Skeletal muscle cell (primary cell): ENCODE measurements at places on chromosomes 2 and 18.
A peak's percentile ranks its signal among the peaks of the same experiment; 100 is the strongest.

DNA sequence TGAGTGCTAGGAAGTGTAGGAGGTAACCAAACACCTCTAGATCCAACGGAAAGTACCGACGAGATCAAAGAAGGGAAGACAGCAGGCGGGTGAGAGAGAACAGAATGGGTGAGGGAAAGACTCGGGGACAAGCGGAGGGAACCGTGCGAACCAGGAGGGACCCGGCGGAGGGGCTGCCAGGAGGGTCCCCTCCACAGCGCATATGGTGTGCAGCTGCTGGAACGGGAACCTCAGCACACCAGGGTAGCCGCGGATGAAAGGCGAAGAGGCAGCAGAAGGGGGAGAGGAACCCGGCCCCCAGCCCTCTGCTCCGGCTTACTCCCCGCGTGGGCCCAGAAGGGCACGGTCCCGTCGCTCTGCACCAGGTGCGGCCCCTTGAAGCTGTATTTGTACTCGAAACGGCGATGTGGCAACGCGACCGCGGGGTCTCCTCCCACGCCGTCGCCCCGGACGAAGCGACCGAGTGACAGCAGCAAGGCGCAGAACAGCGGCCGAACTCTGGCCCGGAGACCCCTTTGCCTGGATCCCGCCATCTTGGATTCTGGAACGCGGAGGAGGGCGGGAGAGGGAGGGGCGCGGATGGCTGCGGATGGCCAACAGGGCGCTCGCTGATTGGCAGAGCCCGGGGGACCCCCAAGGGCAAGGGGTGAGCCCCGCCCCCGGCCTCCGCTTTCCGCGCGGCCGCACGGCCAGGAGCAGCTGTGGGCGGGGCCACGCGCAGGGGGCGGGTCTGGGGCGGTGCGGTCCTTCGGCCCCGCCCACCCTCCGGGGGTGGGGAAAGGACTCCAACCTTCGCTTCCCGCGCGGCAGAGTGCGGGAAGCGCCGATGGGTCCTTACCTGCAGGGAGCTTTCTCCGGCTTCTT, at the start of gene LMAN1:
LMAN1 (minus strand) TSS at position 554 of the 864 bp plus-strand sequence; CDS start at position 533, 21 bp downstream.
- peak; percentile 80 for DNase-seq

GRCh38 chr2:237998530-237998929, 31.7 kb downstream of the UBE2F start:
- DNase-seq, result no peak

DNA sequence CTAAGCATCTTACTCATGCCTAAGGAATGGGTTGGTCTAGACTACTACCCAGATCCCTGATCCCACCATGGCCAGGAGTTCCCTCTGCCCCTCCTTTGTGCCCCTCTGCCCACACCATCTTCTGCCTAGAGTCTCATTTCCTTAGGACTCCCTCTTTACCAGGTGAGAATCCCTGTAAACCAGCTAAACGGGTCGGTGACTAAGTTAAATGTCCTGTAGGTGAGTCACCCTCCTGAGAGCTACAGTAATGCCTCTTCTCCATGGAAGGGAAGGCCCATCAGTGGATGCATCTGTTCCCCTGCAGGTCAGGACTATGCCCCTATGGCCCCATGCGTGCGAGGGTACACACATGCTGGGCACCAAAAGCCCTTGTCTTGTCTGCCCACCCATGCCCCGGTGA, 25.4 kb downstream of the PTGR3 start:
- no peak for DNase-seq

DNA sequence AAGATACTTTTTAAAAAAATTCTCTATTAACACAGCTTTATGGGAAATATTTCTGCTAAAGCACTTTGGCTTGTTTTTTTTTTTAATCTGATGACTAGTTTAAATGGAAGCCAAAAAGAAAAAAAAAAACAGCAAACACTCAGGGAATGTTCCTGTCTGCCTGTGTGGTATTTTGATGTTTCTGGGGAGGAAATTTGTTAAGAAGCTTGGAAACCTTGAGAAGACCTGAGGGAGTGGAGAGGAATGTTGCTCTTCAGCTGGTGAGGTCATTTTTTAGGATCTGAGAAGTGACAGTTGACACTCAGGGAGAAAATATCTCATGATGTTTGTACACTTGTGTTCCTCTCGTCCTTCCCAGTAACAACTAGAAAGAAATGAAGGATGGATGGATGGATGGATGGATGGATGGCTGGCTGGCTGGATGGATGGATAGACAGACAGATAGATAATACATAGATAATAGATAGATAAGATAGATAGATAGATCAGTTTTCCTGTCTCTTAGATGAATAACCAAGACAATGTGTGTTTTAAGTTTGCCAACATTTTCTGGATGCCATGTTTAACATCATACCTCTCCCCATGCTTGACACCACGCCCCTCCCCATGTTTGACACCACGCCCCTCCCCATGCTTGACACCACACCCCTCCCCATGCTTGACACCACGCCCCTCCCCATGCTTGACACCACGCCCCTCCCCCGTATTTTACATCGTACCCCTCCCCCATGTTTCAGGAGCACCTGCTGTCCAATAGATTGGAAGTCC, 84.8 kb downstream of the CTIF start:
- peak; percentile 73 for DNase-seq

- DNase-seq, result no peak
These were observed 15.9 kb downstream of the GLS start for GRCh38 chr2:190896477-190896876.

- no peak for DNase-seq
These were observed 13.2 kb downstream of the POU3F3 start for GRCh38 chr2:104866883-104867812.

DNA sequence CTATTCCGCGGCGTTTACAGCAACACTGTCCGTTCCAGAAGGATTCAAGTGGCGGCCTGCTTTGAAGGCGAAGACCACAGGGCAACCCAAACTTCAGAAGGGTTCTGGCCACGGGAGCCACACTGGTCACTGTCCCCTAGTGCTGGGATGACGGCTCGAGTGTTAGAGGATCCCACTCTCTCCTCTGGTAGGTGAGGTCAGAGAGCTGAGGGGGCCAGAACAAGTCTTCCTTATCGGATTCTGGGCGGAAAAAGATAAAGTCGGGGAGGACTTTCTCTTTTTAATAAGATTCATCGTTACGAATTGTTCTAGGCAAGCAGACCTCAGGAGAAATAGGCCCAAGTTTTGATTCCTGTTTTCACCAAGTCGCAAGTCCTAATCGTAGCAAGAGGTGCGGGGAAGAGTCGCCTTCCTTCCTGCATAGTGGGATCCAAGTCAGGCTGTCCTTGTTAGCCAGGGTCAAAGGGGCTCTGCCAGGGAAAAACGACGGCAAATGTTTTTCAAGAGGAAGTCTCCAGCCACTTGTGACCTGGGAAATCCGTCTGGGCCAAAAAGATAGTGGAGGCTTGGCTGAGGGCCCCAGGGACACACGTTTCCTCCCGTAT, 864 bp upstream of the MYL12A start:
- no peak for DNase-seq

- DNase-seq, result no peak
These were observed 158.6 kb upstream of the RBMS1 start for GRCh38 chr2:160652236-160652635.

DNA sequence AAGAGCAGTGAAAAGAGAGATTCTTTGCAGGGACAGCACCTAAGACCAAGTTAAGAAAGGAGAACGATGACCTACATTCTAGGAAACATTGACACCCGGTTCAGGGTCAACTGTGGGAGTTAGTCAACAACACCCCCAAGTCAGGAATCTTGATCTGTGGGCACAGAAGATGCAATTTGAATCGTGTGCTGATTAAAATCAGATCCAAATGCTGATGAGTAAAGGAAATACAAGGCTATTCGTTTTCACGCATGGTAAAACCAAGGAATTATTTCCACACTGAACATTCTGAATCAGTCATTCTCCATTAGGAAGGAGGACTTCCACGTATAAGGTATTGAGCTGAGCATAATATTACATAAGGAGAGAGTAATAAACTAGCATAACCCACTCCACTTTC, 124.2 kb downstream of the COPS8 start:
- DNase-seq, result no peak

DNA sequence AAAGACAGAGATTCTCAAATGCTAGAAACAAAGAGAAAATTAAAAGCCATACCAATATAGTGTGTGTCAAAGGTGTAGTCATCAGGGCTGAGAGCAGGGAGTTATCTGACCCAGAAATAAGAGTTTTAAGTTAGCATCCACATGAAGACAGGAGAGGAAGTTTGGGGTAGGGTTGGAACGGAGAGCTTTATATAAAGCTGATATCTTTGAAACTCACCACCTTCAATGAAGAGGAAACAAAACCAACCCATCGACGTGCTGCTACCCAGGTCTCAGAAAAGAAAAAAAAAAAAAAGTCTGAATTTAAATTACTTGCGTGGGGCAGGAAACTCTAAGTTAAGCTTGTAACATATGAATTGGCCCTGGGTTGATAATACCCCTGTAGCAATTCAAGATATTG, 42.4 kb downstream of the ARL4C start:
- no peak for DNase-seq

DNA sequence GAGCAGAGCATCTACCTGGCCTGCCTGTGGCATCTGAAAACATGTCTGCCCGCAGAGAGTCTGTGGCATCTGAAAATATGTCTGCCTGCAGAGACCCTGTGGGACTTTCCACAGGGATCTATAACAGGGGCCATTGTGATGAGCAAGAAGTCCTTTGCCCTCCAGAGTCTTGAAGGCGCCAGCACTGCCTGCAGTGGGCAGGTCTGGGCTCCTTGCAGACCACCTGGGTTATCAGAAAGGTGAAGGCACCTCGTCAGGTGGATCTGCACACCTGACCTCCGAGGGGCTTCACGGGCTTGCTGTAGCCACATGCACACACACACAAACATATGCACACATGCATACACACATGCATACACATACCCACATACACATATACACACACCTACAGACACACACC, 189.5 kb upstream of the HDAC4 start:
- DNase-seq, result no peak

DNA sequence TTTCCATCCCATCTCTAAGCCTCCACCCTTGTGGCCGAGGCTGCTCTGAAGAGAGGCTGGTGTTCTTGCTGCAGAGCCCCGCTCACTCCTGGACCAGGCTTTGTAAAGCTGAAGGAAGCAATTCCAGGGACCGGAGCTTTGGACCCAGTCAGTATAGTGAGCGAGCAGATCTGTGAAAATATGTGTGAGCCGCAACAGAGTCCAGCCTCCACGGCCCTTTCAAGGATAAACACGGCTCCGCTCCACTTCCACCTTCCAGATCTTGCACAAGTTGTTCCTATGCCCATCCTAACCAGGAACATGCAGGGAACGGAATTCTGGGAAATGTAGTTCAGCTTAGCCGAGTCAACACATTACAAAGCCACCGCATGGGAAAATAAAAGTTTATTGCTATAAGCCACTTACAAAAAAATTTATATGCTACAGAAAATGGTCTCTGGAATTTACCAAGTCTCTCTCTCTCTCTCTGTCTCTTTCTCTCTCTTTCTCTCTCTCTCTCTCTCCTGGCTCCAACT, 151.7 kb upstream of the ZNF521 start:
- peak; percentile 67 for DNase-seq

GRCh38 chr2:41970988-41971660, 76.7 kb upstream of the PKDCC start:
- no peak for DNase-seq

GRCh38 chr18:3177902-3178687, 41.7 kb downstream of the MYOM1 start:
- DNase-seq, result no peak

DNA sequence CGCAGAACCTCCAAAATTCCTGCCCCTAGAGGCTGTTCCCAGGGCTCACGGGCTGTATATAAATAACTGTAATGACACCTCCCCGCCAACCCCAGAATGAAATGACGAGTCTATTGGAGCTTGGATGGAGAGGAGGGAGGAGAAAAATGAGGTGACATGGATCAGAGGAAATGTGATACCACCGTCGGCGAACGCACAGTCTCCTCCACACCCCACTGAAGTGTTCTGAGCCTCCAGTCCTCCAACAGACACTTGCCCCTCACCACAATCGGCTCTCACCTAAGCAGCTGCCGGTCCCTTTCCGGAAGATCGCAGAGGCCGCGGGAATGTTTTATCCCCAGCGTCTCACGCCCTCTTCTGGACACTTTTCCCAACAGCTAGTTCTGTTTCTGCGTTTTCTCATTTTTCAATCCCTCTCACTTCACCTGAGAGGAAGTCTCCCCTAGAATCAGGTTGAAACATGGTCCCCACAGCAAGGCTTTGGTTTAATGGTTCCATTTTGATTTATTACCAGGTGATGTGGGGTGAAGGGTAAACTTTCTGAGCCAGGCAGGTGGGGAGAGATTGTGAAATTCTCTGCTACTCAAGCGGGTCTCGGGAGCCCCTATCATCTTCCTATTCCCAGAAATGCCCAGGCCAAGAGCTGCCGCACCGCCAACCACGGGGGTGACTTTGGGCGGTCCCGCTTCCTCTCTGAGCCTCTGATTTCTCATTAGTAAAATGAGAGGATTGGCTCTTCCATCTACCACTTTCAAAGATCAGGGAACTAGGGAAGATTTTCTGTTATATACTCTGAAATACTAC, 9.1 kb upstream of the MYO5B start:
- DNase-seq, result no peak

- no peak for DNase-seq
These were observed 24.1 kb upstream of the SP3 start for GRCh38 chr2:173989160-173989883.

GRCh38 chr18:44409515-44409914, 271.2 kb upstream of the SETBP1 start:
- no peak for DNase-seq

DNA sequence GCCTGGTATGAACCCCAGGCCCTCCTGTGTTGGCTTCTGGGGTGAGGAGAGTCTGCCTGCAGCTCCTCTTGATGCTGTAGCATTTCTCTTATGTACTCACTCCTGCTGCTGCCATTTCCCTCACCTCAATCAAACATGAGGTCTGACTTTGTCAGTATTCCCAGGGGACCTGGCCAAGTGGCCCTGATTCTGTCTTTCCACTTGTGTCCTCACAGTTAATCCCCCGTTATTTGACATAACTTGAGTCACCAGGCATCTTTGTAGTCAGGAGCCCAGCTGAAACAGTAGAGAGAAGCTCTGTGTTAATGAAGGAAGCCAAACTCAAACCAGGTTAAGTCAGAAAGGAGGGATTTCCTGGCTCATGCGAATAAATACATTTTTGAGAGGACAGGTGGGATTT, 55.0 kb downstream of the SLC9A2 start:
- DNase-seq, result no peak

DNA sequence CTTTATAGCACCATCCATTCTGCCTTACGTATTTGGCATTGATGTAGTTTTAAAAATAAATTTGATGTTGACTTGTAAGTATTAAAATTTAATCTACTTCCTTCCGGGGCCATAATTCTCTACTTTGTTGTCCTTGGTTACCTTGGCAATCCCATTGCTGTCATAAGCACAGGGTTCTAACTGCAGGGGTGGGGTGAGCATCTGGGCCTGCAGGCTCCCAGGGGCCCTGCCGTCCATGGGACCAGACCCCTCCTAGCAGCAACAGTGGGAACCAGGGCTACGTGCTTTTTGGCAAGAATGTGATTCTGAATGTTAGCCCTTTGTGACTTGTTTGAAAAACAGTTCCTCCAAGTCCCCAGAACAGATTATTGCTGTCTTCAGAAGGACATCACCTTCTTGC, 4.9 kb downstream of the ASAP2 start:
- DNase-seq, result no peak
